Activated T-helper 2 cell treated with anti-CD3 and anti-CD28 coated beads, Interferon-gamma antibody, Interleukin-2, Interleukin-4, amounts not matched to agents 10 μg/mL and 5 μg/mL and 100 μg/mL, durations not matched to agents 14 hours and 24 hours and 36 hours (primary cell): ENCODE measurements at places on chromosomes 16 and 17.
A peak's percentile ranks its signal among the peaks of the same experiment; 100 is the strongest.

GRCh38 chr16:85767531-85767930 lies 16.6 kb upstream of the C16orf74 start:
- DNase-seq: no peak
- H3K4me1 ChIP-seq: no peaks in the 10 kb centered on the region
- no peak overlapping the region for H3K27ac ChIP-seq
- H3K27me3 ChIP-seq: no peaks in the 10 kb centered on the region
- H3K4me3 ChIP-seq: no peak overlapping the region

- DNase-seq: no peak
- H3K4me1 ChIP-seq: no peaks in the 10 kb centered on the region
- H3K27me3 ChIP-seq: no peaks in the 10 kb centered on the region
- no peak overlapping the region for H3K4me3 ChIP-seq
- peaks cover 88% of the 10 kb centered on the region for H3K36me3 ChIP-seq
Measured at GRCh38 chr16:56470232-56470631, 18.9 kb downstream of the OGFOD1 start.

GRCh38 chr17:45227926-45228762 lies 6.5 kb downstream of the FMNL1 start:
- H3K4me1 ChIP-seq: peaks cover 79% of the 10 kb centered on the region
- no peaks in the 10 kb centered on the region for H3K27me3 ChIP-seq
- no peak for DNase-seq
- peak overlapping the region; percentile 98 for H3K4me3 ChIP-seq
- peak overlapping the region; percentile 97 for H3K27ac ChIP-seq

GRCh38 chr16:19415461-19415860 lies 2.2 kb upstream of the TMC5 start:
- peaks cover 30% of the 10 kb centered on the region for H3K27me3 ChIP-seq
- peaks cover 4% of the 10 kb centered on the region for H3K4me1 ChIP-seq
- no peaks in the 10 kb centered on the region for H3K36me3 ChIP-seq
- H3K4me3 ChIP-seq: no peak overlapping the region
- no peak for DNase-seq
- H3K27ac ChIP-seq: no peak overlapping the region

DNA sequence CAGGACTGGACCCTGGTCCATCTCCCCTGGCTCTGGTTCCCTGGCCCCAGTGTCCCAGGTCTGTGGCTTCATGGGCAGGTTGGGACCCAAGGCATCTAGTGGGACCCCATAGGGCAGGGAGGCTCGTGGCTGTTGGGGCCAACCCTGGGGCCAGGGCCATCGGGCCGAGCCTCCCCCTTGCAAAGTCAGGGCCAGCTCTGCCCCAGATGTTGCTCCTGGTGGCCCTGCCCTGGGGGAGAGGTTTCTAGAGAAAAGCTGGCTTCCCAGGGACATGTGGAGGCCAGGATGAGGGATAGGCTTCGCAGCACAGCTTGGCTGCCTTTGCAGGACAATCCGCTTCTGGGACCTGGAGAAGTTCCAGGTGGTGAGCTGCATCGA lies 16.6 kb downstream of the KATNB1 start:
- DNase-seq: no peak
- H3K4me1 ChIP-seq: peaks cover 4% of the 10 kb centered on the region
- no peaks in the 10 kb centered on the region for H3K27me3 ChIP-seq

DNA sequence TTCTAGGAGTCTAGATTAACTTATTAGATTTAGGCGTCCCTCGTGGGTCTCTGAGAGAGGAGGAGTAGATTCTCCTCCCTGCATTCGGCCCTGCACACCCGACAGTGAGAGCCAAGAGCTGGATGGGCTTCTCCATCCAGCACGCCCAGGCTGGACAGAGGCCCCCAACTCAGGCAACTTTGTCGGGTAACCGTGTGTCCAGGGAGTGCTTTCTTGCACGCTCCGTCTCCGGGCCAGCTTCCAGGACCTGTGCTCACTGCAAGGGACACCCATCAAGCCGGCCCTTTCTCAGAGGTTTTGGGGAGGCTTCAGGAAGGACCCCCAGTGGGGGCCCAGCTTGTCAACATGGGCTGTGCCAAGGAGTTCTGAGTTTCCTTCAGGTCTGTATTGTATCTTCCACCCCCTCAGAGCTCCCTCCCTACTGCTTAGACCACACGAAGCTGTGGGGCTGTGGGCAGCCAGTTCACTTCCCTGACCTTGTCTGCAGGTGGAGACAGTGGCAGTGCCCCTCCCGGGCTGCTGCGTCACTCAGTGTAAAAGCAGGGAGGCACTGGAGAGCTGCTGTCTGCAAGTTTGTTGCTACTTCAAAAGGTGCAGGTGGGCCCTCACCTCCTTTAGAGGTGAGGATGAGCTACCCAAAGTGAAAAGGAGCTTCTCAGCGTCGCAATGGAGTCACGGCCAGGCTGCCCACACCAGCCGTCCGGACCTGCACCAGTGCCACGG lies 24.0 kb upstream of the C16orf78 start:
- no peak overlapping the region for H3K4me3 ChIP-seq
- H3K27ac ChIP-seq: no peak overlapping the region
- no peak for DNase-seq
- H3K4me1 ChIP-seq: no peaks in the 10 kb centered on the region

DNA sequence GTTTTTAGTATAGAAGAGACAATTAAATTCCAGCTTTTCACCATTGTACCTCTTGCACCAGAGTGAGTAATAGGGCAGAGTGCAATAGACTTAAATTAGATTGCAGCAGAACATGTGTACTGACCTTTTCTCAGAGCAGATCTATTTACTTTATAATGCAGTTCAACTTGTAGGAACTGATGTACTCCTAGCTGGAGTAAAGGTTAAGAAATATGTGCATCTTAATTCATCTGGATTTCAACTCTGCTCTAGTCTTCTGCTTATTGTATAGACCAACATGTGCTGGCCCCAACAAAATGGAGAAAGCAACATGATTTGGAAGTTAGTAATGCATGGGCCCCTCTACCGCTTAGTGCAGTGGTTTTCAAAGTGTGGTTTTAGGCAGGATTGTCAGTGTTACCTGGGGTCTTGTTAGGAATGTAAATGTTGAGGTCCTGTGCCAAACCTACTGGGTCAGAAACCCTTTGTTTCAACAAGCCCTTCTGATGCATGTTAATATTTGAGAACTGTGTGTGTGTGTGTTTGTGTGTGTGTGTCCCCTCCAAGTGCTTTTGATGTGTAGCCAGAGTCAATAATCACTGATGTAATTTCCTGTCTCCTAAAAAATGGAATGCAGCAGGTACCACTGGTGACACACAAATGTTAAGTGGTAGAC lies 138.6 kb downstream of the TOX3 start:
- no peak for DNase-seq
- H3K4me1 ChIP-seq: no peaks in the 10 kb centered on the region
- no peak overlapping the region for H3K27ac ChIP-seq
- no peak overlapping the region for H3K4me3 ChIP-seq
- no peaks in the 10 kb centered on the region for H3K27me3 ChIP-seq

DNA sequence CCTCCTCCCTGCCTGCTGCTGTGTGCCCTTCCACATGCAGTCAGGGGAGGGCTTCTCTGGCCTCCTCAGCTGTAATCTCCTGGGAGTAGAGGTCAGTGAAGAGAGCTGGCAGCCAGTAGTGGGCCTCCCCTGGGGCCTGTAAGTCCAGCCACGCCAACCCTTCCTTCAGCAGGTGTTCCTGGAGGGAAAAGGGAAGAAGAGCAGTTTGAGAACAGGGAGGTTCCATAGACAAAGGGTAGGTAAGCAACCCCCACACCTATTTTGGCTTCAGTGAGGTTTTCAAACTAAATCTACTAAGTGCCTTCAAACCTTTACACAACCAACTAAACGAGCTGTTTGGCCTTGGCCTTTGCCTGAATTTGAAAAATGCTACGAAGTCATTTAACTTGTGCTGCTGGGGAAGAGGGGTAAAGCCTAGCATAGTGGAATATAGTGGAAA lies 14.2 kb downstream of the SNF8 start:
- H3K4me1 ChIP-seq: peaks cover 6% of the 10 kb centered on the region
- no peak overlapping the region for H3K27ac ChIP-seq
- peaks cover 89% of the 10 kb centered on the region for H3K36me3 ChIP-seq
- H3K27me3 ChIP-seq: no peaks in the 10 kb centered on the region
- no peak for DNase-seq
